Breast epithelium (tissue), 4 donors: ENCODE measurements at places on chromosomes 3 and 15. TPM values are rescaled to one million over a fixed set of nuclear protein-coding genes. Genes with fewer than 3 reads are reported as not detected.
A peak's percentile ranks its signal among the peaks of the same experiment; 100 is the strongest.

DNA sequence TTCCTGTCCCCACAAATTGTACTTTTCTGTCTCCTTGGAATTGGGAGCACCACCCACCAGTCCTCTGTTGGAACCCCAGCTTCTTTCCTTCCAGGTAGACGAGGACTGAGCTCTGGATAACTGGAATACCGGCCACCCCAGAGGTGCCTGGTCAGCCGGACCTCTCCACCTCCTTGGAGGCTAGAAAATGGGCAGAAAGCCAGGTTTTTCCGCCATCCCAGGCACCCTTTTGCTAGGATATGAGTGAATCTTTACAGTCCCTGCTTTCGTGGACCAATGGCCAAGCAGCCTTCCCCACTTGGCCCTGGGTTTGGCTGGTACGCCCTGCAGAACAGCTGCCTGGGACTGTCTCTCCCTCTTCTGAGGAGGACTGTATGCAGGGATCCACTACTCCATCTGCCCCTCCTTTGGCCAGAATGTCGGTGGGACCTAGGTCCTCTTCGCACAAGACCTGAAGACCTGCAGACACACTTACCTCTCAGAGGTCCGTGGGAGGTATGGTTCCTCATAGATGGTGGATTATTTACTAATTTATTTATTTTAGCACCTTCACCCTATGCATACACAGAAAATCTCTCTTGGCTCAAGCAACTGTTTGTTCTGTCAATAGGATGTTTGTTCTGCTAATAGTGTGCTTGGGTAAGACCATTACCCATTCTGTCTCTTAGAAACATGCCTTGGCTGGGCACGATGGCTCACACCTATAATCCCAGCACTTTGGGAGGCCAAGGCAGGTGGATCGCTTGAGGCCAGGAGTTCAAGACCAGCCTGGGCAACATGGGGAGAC is 8.6 kb upstream of the CHAC1 start:
- H3K27me3 ChIP-seq: no peaks in the 10 kb centered on the region
- no peak overlapping the region for H3K4me3 ChIP-seq
- H3K36me3 ChIP-seq: no peaks in the 10 kb centered on the region
- DNase-seq: no peak
- H3K4me1 ChIP-seq: peaks cover 11% of the 10 kb centered on the region

GRCh38 chr3:134242649-134243617 is 7.7 kb downstream of the RYK start:
- peak overlapping the region; percentile 85 for H3K27ac ChIP-seq
- no peaks in the 10 kb centered on the region for H3K4me1 ChIP-seq
- no peak for DNase-seq
- H3K36me3 ChIP-seq: no peaks in the 10 kb centered on the region

- no peak overlapping the region for H3K4me3 ChIP-seq
- H3K4me1 ChIP-seq: no peaks in the 10 kb centered on the region
- H3K27me3 ChIP-seq: no peaks in the 10 kb centered on the region
- no peak for DNase-seq
- H3K27ac ChIP-seq: peak overlapping the region; percentile 70
- no peaks in the 10 kb centered on the region for H3K36me3 ChIP-seq
These were observed 103.1 kb downstream of the CMSS1 start for GRCh38 chr3:99920481-99921376.

FBXO40 gene
- not detected for total RNA-seq

GRCh38 chr3:166123576-166123975 is 286.4 kb upstream of the BCHE start:
- no peak overlapping the region for H3K4me3 ChIP-seq
- no peaks in the 10 kb centered on the region for H3K27me3 ChIP-seq
- no peaks in the 10 kb centered on the region for H3K4me1 ChIP-seq
- H3K27ac ChIP-seq: no peak overlapping the region
- no peak for DNase-seq

DNA sequence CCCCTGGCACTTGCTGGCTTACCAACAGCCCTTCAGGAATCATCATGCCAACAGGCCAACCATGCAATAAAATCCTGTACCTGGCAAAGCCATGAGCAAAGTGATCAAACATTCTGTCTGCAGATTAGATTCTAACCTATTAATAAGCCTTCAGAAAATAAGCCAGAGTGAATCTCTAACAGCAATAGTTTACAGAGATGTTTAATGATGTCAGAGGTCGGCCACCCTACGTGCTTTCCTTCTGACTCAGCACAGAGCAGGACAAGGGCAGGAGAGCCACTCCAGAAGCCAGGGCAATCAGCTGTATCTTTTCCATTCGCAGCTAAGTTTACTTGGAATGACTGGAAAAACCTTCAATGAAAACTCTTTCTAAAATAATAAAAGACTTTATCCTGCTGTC is 13.1 kb downstream of the COL8A1 start:
- no peaks in the 10 kb centered on the region for H3K4me1 ChIP-seq
- no peaks in the 10 kb centered on the region for H3K27me3 ChIP-seq
- H3K27ac ChIP-seq: no peak overlapping the region
- DNase-seq: no peak

- no peak overlapping the region for H3K27ac ChIP-seq
- H3K4me1 ChIP-seq: no peaks in the 10 kb centered on the region
- no peaks in the 10 kb centered on the region for H3K36me3 ChIP-seq
- no peaks in the 10 kb centered on the region for H3K27me3 ChIP-seq
These were observed 32.1 kb downstream of the BUB1B start for GRCh38 chr15:40192942-40193341.

PIERCE2 gene
- 4.3 TPM for total RNA-seq

GRCh38 chr3:86930181-86930580 is 60.8 kb downstream of the VGLL3 start:
- no peak overlapping the region for H3K4me3 ChIP-seq
- H3K4me1 ChIP-seq: no peaks in the 10 kb centered on the region
- no peaks in the 10 kb centered on the region for H3K27me3 ChIP-seq
- no peak overlapping the region for H3K27ac ChIP-seq
- no peaks in the 10 kb centered on the region for H3K36me3 ChIP-seq
- no peak for DNase-seq

DNA sequence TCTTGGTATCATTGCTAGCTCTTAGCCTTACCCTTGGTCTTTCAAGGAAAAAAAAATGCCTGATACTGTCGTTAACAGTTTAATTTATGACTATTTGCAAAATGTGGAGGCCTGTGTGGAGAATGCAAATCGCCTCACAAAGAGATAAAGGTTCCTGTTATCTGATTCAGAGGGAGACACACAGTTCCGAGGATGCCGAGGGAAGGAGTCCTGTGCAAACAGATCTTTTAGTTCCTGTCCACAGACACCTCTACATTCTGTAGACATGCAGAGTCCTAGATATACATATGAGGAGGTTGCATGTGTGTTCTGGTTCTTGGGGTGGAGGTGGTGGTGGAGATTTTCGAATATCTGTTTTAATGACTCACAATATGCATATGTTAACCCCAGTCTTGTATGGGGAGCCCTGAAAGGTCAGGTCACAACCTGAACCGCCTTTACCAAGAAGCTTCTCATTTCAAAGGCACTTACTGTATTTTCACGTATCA is 5.7 kb downstream of the NR2F2 start:
- DNase-seq: no peak
- no peaks in the 10 kb centered on the region for H3K27me3 ChIP-seq
- peak overlapping the region; percentile 99 for H3K27ac ChIP-seq

DNA sequence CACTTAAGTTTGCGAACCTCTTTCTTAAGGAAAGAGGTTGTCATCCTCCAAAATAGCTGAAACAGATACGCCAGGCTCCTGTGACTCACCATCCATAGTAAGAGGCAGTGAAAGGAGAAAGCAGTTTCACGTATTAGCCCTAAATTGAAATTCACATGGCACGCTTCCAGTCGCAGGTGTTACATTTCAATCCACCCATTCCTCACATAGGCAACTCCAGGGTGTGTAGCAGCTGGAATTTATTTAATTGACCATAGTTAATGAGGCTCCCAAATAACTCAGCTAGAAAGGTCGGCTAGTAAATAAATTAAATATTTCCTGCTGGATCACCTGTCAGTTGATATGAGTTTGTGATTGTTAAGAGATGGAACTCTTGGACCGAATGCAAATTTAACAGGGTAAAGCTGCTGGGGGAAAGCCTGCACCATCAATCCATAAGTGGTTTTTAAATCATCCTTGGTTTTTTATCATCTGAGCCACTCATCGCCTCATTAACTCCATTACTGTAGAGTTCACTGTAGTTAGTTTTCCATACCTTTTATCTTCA is 19.6 kb downstream of the NSUN3 start:
- no peaks in the 10 kb centered on the region for H3K27me3 ChIP-seq
- H3K4me3 ChIP-seq: no peak overlapping the region
- no peaks in the 10 kb centered on the region for H3K4me1 ChIP-seq
- no peak overlapping the region for H3K27ac ChIP-seq

STXBP5L gene
- 0.33 TPM for total RNA-seq

- DNase-seq: no peak
- no peak overlapping the region for H3K4me3 ChIP-seq
- H3K27me3 ChIP-seq: no peaks in the 10 kb centered on the region
- no peaks in the 10 kb centered on the region for H3K4me1 ChIP-seq
- peak overlapping the region; percentile 62 for H3K27ac ChIP-seq
These were observed 30.2 kb upstream of the USP3 start for GRCh38 chr15:63473999-63474809.

GRCh38 chr3:16474920-16475319 is 38.6 kb downstream of the RFTN1 start:
- no peak overlapping the region for H3K27ac ChIP-seq
- no peaks in the 10 kb centered on the region for H3K36me3 ChIP-seq
- no peaks in the 10 kb centered on the region for H3K4me1 ChIP-seq
- no peak overlapping the region for H3K4me3 ChIP-seq
- no peak for DNase-seq

XCR1 gene
- total RNA-seq: under 0.01 TPM

DNA sequence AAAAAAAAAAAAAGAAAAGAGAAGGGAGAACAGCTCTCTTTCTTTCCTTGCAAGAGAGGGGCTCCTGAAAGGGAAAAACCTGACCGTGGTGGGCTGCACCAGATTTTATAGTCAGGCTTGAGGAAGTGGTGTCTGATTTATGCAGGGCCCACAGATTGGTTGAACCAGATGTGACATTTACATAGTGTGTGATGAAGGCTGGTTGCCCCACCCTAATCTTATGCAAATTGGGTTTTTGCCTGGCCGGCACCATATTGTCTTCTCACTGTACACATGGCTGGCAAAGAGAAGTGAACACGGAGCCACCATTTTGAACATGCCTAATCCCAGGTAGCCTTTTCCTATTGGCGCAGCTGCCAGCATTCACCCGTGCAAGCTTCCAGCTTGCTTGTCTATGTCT is 154.4 kb downstream of the OXSM start:
- H3K27ac ChIP-seq: no peak overlapping the region
- DNase-seq: no peak
- H3K4me1 ChIP-seq: no peaks in the 10 kb centered on the region
- no peaks in the 10 kb centered on the region for H3K36me3 ChIP-seq

- H3K36me3 ChIP-seq: no peaks in the 10 kb centered on the region
- no peak for DNase-seq
- H3K27ac ChIP-seq: peak overlapping the region; percentile 95
- H3K27me3 ChIP-seq: no peaks in the 10 kb centered on the region
- H3K4me1 ChIP-seq: no peaks in the 10 kb centered on the region
These were observed 1.6 kb upstream of the TPM1 start for GRCh38 chr15:63040954-63041353.

IL12A gene
- not detected for total RNA-seq

DNA sequence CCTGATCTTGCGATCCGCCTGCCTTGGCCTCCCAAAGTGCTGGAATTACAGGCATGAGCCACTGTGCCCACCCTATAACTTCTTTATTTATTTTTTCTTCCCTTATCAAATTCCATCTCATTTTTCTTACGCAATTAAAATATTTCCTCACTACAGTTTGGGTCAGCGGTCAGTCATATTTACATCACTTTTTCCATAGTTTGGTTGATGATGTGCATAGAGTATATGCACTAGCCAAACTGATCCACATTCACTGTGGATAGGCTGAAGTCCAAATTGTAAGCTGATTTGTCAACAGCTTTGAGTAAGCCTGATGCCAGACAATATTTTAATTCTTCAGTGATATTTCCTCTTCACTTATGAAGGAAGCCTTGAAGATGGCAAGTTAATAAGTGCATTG is 256.3 kb downstream of the TIGIT start:
- no peak overlapping the region for H3K27ac ChIP-seq
- no peak overlapping the region for H3K4me3 ChIP-seq

- no peaks in the 10 kb centered on the region for H3K36me3 ChIP-seq
- H3K27me3 ChIP-seq: no peaks in the 10 kb centered on the region
- H3K4me1 ChIP-seq: no peaks in the 10 kb centered on the region
- DNase-seq: no peak
- H3K27ac ChIP-seq: no peak overlapping the region
These were observed 51.2 kb downstream of the UBE2E2 start for GRCh38 chr3:23254282-23254681.

GRCh38 chr3:189646853-189647542 is 15.8 kb downstream of the TP63 start:
- no peaks in the 10 kb centered on the region for H3K36me3 ChIP-seq
- no peaks in the 10 kb centered on the region for H3K4me1 ChIP-seq
- no peak for DNase-seq
- H3K27me3 ChIP-seq: no peaks in the 10 kb centered on the region

CLRN1 gene
- total RNA-seq: not detected

GRCh38 chr3:135106445-135106844 is 311.4 kb downstream of the EPHB1 start:
- H3K27ac ChIP-seq: no peak overlapping the region
- no peaks in the 10 kb centered on the region for H3K36me3 ChIP-seq
- H3K27me3 ChIP-seq: no peaks in the 10 kb centered on the region

DNA sequence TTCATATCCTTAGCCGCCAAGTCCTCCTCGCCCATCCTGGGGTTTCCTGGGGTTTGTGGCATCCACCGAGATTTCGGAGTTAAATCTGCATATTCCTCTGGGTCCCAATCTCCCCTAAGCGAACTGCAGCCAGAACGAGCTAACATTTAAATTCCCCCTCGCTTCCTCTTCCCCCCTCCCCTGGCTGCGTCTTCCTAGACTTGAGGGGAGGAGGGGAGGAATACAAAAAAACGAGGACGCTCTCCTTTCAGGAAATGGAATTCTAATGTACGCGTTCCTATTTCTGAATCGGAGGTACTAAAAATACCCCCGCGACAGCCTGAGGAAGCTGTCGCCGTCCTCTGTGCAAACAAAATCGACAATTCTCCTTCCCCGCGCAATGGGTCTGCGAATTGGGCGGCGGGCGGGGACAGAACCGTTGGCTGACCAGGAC is 5.6 kb downstream of the FEZF2 start:
- no peaks in the 10 kb centered on the region for H3K36me3 ChIP-seq
- DNase-seq: no peak
- H3K27ac ChIP-seq: no peak overlapping the region

GRCh38 chr3:180594631-180595558 is 7.1 kb upstream of the TTC14 start:
- no peaks in the 10 kb centered on the region for H3K36me3 ChIP-seq
- H3K4me1 ChIP-seq: no peaks in the 10 kb centered on the region
- H3K27me3 ChIP-seq: no peaks in the 10 kb centered on the region
- H3K4me3 ChIP-seq: no peak overlapping the region
- no peak for DNase-seq
- no peak overlapping the region for H3K27ac ChIP-seq
